ENCODE measurements at places on chromosomes 6 and 20. TPM values are rescaled to one million over a fixed set of nuclear protein-coding genes. Genes with fewer than 3 reads are reported as not detected.

GRCh38 chr6:83459663-83460062, 28.8 kb upstream of the ME1 start:
- DNase-seq: no peak

GRCh38 chr6:116536216-116536621, 9.3 kb downstream of the TRAPPC3L start:
- DNase-seq: peak; percentile 24

- no peak for DNase-seq
Measured at GRCh38 chr6:112337209-112337638, 9.9 kb upstream of the RFPL4B start.

GRCh38 chr20:1484438-1485116, 6.6 kb downstream of the SIRPB2 start:
- DNase-seq: no peak

GRCh38 chr6:132872923-132873322, 58.6 kb downstream of the RPS12 start:
- DNase-seq: no peak

- no peak for DNase-seq
Measured at GRCh38 chr6:91132461-91132860, 545.6 kb upstream of the MAP3K7 start.

GRCh38 chr6:31545291-31545690, 1.1 kb downstream of the ATP6V1G2 start:
- DNase-seq: no peak

DNA sequence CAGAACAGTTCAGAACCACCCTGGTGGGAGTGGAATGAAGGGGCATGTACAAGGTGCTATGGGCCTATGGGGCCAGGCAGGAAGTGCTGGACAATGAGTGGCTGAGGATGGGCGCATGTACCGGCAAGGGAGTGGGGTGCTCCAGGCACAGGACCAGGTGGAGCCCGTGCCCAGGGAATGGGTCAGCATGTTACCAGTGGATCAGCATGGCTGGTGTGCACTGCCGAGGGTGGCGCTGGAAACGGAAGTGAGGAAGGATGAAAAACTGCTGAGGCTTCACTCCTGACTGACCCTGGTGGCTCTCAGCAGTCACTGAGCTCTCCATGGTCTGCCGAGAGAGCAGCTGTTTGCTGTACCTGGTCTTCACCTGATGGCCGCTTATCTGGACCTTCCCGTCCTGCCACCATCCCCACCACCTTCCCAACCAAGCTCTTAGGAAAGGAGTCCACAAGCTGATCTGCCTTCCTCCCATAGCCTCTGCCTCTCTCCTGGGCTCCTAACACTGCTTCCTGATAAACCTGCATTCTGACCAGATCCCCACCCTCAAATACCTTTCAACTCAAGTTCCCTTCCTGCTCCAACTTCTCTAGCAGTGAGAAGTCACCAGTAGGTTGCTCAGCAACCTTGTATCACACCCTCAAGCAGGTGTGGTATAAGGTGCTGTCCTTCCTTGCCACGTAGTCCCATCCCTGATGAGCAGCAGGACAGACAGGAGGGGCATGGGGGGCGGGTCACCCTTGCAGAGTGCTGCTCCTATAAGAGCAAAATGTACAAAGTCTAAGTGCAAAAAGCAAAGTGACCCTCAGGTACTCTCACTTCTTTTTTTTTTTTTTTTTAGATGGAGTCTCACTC, 7.1 kb downstream of the UQCC2 start:
- no peak for DNase-seq

GRCh38 chr6:126657561-126658175, 317.8 kb downstream of the CENPW start:
- DNase-seq: peak; percentile 11

GRCh38 chr6:37514321-37514771, 14.7 kb upstream of the CCDC167 start:
- peak; percentile 80 for DNase-seq

GRCh38 chr6:122809691-122810090, 20.6 kb downstream of the SMPDL3A start:
- no peak for DNase-seq

DNA sequence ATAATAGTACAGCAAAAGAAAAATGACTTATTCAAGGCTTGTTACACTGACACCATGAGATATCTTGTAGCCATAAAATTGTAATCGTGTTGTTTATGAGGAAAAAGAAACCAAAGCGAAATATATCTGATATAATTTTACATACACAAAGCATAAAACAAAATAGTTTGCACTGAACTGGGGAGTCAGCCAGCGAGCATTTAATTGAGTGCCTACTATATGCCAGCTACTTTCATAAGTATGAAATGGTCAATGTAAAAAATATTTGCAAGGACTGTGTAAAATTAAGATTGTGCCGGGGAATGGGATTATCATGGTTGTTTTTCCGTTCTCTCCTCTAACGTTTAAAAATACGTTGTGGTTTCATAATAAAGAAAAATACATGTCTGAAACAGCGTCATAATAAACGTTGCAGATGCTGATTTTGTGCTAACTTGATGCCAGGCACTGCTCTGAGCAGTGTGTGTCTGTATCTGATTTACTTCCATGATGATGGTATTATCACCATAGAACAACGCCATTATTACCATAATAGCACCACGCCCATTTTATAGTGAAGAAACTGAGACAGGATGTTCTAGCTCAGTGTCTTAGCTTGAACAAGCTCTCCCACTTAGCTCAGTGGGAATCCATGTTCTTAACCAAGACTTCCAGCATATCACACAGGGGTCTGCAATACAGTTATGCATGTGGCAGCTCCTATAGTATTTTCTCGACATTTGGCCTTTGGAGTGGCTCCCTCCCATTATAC, 144.6 kb downstream of the BCAS1 start:
- DNase-seq: no peak

- no peak for DNase-seq
Measured at GRCh38 chr6:90790058-90790457, 203.2 kb upstream of the MAP3K7 start.

- DNase-seq: no peak
Measured at GRCh38 chr6:121627761-121628160, 192.3 kb downstream of the GJA1 start.

GRCh38 chr20:58712151-58712791, 19.7 kb downstream of the NPEPL1 start:
- DNase-seq: no peak

DNA sequence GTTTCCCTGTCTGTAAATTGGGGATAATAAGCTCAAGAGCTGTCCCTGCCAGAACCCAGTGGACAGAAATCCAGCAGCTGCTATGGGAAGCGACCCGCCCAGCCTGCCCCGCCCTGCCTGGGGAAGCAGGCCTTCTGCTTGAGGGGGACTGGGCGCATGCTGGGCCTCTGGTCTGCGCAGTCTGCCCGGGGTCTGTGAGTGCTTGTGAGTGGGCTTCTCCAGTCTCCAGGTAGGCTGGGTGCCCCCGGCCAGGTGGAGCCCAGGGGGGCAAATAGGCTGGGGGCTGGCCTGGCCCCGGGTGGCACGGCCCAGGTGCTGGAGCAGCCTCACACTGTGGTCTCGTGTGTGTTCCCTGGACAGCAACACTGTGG, 648 bp upstream of the RBBP8NL start:
- DNase-seq: no peak

- DNase-seq: no peak
Measured at GRCh38 chr6:138582573-138582972, 83.3 kb upstream of the NHSL1 start.

DNA sequence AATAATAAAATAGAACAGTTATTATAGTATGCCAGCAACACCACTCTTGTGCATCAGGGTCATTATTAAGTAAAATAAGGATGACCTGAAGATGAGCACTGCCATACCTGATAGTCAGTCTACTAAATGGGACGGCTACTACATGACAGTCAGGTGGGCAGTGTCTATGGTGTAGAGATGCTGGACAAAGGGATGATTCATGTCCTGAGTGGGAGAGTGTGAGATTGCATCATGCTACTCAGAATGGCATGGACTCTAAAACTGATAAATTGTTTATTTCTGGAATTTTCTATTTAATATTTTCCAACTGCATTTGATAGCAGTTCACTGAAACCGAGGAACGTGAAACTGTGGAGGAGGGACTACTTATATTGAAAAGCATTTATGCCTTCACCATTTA, 38.8 kb downstream of the SNX9 start:
- no peak for DNase-seq

- no peak for DNase-seq
Measured at GRCh38 chr20:18678549-18679419, 90.9 kb downstream of the DTD1 start.

DNA sequence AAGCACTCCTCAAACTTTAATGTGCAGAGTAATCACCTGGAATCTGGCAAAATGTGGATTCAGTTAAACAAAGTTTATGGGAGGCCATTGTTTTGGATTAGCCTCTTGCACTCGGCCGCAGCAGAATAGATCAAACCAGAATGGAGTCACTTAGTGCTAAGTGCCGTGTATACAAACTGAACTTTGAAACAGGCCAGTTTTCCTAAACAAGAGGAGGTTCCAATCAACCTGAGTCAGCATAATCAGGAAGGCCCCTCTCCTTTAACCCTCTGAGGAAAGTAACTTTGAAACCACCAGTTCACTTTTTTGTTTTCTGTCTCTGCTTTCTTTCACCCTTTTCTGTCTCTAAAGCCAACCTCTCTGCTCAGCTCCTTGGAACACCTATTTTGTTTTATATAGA, 92.2 kb downstream of the UST start:
- no peak for DNase-seq

The DNMT3B gene
- 2.0 TPM for total RNA-seq

The FAM210B gene
- total RNA-seq: 7.5 TPM

DNA sequence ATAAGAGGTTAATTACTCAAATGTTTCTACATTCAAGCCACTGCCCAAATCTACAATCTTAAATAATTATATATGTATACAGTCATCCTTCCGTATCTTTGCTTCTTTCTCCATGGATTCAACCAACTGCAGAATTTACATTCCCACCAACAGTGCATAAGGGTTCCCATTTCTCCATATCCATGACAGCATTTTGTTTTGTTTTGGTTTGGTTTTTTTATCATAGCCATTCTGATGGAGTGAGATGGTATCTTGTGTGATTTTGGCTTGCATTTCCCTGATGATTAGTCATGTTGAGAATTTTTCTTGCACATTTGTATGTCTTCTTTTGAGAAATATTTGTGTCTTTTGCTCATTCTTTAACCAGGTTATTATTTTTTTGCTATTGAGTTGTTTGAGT, 198.5 kb downstream of the C6orf118 start:
- no peak for DNase-seq

DNA sequence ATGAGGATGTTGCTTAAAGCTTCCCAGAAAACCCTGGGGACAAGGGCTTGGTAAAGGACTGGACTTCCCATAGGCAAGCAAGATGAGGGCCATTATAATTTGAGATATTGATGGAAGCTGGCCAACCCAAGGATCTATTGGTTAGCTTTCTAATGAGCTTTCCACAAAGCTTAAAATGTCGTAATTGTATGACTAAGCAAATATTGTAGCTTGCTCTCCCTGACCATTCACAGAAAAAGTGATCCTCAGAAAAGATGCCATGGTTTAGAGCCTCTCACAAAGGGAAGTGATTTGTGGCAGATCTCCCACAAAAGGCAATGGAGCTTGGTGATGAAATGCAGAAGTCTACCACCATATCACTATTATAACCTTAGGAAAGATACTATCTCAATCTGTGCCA, 13.6 kb downstream of the IL17F start:
- no peak for DNase-seq

GRCh38 chr6:48113130-48113529, 2.1 kb upstream of the PTCHD4 start:
- DNase-seq: no peak

The TFAP2C gene
- not detected for total RNA-seq

The MLN gene
- not detected for total RNA-seq

The LY86 gene
- total RNA-seq: 1.8 TPM

- no peak for DNase-seq
Measured at GRCh38 chr20:20095114-20095872, 43.0 kb downstream of the CFAP61 start.

GRCh38 chr20:272718-273117, 15.2 kb downstream of the DEFB132 start:
- DNase-seq: no peak

The COX4I2 gene
- total RNA-seq: not detected

DNA sequence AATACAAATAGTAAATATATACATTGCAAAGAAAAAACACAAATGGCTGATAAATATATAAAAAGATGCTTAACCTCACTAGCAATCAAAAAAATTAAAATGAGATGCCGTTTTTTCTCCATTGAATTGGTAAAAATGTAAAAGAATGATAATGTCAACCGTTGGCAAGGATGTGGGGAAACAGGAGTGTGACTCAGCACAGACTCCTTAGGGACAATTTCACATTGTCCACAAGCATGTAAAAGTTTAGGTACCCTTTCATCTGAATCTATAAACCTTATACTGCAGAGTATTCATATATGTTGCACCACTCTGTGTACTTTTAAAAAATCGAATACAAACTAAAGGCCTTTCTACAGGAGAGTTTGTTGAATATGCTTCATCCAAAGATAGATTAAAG, 143.1 kb upstream of the RREB1 start:
- no peak for DNase-seq

GRCh38 chr20:18929800-18930199, 116.2 kb downstream of the SCP2D1 start:
- DNase-seq: no peak

The PI3 gene
- total RNA-seq: not detected

GRCh38 chr6:162147805-162148204, 579.8 kb downstream of the PRKN start:
- DNase-seq: no peak

- peak; percentile 94 for DNase-seq
Measured at GRCh38 chr20:35305682-35306556, 13.7 kb upstream of the FAM83C start.

- DNase-seq: no peak
Measured at GRCh38 chr6:114718716-114719270, 376.0 kb upstream of the HS3ST5 start.

DNA sequence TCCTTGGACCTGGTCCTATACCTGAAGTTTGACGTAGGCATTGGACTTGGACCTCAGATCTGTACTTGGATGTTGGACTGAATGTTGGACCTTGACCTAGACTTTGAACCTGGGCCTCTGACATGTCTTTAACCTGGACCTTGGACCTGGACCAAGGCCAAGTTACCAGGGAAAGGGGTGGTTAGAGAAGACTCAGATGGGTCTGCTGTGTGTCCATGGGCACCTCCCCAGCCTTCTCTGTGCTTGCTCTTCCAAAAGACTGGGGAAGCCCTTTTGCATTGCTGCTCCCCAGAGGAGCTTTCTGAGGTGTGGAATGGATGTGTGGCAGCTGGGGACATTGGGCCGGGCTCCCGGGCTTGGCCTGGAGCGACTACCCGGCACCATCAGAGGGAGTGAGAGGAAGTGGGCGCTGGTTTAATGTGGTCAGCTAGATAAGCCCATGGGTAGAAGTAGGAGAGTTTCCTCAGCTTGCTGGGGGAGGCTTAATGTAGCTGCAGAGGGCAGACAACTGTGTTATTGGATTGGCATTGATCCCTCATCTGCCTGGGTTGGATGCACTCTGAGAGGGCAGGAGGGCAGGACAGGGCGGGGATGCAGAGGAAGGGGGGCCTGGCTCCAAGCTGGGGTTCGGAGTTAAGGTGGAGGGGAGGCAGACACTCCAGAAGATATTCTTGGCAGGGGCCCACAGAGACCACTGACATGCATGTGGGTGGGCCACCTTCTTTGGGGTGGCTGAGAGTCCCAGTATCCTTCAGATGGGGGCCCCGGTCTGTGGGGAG, 4.2 kb downstream of the SCRT2 start:
- DNase-seq: no peak

GRCh38 chr6:110950440-110950839, 8.1 kb upstream of the GTF3C6 start:
- no peak for DNase-seq

Data from activated naive CD4-positive, alpha-beta T cell treated with anti-CD3 and anti-CD28 coated beads for 36 hours (primary cell).